GM12878 (cell line): ENCODE measurements at places on chromosomes 7 and 10.

DNA sequence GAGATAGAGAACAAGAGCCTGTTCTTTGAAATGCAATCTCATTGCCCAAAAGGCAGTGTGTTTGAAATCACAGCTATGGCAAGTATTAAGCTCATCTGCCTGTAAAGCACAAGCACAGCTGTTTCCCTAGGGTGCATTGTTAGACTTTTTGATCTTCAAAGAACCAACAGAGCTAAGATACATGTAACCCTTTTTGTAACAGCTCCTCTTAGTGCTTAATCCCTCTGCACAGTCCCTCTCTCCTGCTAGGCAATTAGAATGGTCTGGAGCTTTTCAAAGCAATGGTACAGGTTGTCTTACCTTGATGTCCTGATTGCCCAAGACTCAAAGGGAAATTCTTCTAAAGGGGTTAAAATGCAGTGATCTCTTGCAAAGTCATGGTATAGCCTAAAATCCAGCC is 249.6 kb upstream of the CHRM2 start:
- no peak for DNase-seq

GRCh38 chr10:35058134-35058533 is 32.0 kb downstream of the CUL2 start:
- peak; percentile 20 for DNase-seq

- DNase-seq = no peak
These were observed 64.5 kb downstream of the CYCS start for GRCh38 chr7:25060487-25061055.

DNA sequence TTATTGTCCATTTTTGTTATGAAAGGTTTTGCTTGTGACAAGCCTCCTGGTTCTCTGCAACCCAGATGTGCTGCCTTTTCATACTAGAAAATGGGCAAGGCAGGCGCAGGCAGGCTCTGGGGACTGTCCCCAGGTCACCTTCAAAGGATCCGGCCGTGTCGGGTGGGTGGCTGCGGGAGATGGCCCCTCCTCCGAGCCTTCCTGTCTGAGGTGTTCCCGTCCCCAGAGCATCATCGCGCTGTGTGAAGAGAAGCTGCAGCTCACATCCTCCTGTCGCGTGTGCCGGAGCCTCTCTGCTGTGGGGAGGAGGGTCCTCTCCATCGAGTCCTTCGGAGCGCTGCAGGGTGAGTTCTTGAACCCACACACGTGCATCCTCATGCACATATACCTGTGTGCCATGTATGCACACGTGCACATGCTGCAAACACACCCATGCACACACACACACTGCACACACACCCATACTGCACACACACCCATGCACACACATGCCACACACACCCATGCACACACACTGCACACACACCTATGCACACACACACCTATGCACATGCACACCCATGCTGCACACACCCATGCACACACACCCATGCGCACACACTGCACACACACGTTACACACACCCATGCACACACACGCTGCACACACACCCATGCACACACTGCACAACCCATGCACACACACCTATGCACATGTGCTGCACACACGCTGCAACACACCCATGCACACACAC is 23.8 kb downstream of the KNDC1 start:
- no peak for DNase-seq

DNA sequence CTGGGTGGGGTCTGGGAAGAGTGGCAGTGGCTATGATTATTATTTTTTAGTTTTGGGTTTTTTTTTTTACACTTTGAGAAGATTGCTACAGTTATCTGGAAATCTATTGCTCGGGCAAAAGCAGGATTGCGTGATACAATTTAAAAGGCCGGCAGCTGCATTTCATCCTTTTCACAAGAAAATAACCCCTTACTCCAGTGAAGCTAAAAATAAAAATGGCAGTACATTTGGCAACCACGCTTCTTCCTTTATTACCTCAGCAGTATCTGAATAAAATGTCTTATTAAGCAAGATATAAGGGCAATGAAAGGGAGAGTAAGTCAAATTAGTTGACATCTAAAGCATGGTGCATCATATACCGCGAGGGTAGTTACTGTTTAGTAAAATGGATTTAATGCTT is 496.8 kb downstream of the LRMDA start:
- no peak for DNase-seq

GRCh38 chr10:68876246-68877138 is 24.6 kb upstream of the DDX50 start:
- DNase-seq = no peak

GRCh38 chr10:96452494-96453153 is 61.1 kb downstream of the TLL2 start:
- DNase-seq = no peak

GRCh38 chr7:148567524-148567923 is 23.0 kb upstream of the C7orf33 start:
- no peak for DNase-seq

- no peak for DNase-seq
These were observed 15.2 kb upstream of the LBX1 start for GRCh38 chr10:101244321-101245050.

GRCh38 chr7:140084972-140085371 is 22.2 kb upstream of the PARP12 start:
- peak; percentile 72 for DNase-seq

GRCh38 chr7:106599343-106599698 is 61.6 kb downstream of the CCDC71L start:
- no peak for DNase-seq
